Anterior cingulate cortex (tissue), 58 donors: ENCODE measurements at places on chromosomes 12 and 14.

GRCh38 chr14:79643132-79643531 lies 568.2 kb downstream of the DIO2 start:
- DNase-seq, result no peak

DNA sequence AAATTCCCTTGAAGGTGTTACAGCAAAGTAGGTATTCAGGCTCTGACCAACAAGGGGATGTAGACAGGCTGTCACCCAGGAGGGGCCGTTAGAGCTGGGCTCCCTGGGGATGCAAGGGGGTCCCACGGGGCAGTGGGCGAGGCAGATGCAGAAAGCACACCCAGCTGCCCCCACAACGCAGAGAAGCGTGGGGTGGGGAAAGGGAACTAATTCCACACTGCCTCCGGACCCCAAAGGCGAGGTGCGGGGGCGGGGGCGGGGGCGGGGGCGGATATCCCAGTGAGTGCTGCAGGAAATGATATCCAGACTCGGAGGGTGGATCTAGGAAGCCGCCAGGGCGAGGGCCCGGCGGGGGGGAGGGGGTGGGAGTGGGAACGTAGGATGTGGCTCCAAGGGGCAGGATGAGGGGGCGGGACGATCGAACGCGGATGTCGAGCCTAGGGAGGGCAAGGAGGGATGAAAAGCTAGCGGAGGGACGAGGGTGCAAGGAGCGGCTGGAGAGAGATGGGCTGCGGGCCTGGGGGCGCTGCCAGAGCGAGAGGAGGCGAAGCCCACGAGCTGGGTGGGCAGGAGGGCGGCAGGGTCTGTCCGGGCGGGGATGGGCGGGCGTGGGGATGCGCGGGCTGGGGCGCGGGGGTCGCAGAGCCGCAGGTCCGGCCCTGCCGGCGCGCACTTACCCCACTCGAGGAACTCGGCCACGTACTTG lies 874 bp downstream of the CDC42BPB start:
- no peak for DNase-seq

- no peak for DNase-seq
Measured at GRCh38 chr12:66241061-66242043, 52.3 kb downstream of the IRAK3 start.

- no peak for DNase-seq
Measured at GRCh38 chr12:132606927-132607326, 3.5 kb downstream of the LRCOL1 start.

GRCh38 chr12:118493962-118494361 lies 117.6 kb downstream of the SUDS3 start:
- no peak for DNase-seq

- no peak for DNase-seq
Measured at GRCh38 chr14:49508124-49508523, 78.1 kb downstream of the RPS29 start.

DNA sequence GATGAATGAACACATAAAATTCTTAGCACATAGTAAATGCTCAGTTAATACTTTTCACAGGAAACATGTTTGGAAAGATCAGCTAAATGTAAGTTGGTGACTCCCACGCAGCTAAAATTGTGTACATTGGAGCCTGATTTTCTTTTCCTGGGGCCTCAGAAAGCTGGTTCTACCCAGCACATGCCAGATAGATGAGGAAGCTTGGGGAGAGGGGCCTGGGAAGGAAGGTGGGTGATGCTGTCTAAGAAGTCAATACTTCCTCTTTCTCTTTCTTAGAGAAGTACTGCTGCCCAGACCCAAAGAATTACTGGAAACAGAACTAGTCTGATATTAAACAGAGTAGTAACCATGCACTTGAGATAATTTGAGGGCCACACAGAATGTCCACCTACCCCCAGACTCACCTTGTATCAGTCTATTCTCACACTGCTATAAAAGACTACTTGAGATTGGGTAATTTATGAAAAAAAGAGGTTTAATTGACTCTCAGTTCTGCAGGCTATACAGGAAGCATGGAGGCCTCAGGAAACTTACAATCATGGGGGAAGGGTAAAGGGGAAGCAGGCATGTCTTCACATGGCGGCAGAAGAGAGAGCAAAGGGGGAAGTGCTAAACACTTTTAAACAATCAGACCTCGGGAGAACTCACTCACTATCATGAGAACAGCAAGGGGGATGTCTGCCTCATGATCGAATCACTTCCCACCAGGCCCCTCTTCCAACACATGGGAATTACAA lies 123.3 kb upstream of the MED13L start:
- DNase-seq, result no peak
